ENCODE measurements at places on chromosomes 3 and 15.

GRCh38 chr3:112671930-112672715 lies 31.2 kb upstream of the CCDC80 start:
- DNase-seq: no peak

DNA sequence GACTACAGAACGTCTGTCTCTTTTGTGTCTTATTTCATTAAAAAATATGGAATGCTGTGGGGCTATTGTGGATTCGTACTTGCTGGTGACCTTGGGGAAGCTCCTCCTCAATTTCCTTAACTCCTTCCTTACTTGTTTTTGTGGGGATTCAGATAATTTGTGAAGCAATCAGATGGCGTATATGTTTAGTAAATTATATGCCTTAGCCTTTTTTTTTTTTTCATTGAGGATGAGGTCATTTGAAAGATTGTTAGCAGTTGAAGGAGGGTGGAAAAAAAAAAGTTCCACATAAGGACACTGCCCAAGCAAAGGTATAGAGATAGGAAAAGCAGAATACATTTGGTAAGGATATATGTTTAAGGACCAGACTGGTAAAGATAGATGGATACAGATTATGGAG lies 3.3 kb downstream of the RNF13 start:
- DNase-seq: no peak

DNA sequence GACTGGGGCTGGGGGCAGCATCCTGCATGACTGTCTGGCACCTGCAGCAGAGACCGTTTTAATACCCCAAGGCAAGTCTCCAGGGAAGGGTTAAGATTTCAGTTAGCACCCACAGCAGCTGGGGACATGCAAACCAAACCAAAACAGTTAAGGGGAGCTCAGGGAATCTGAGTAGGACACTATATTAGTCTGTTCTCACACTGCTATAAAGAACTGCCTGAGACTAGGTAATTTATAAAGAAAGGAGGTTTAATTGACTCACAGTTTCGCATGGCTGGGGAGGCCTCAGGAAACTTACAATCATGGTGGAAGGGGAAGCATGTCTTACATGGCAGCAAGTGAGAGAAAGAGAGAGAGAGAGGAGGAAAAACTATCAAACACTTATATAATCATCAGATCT lies 25.3 kb downstream of the GALNT15 start:
- no peak for DNase-seq

- DNase-seq: no peak
Measured at GRCh38 chr3:143014921-143015320, 13.6 kb downstream of the U2SURP start.

- DNase-seq: no peak
Measured at GRCh38 chr3:53748512-53749271, 97.5 kb downstream of the CHDH start.

DNA sequence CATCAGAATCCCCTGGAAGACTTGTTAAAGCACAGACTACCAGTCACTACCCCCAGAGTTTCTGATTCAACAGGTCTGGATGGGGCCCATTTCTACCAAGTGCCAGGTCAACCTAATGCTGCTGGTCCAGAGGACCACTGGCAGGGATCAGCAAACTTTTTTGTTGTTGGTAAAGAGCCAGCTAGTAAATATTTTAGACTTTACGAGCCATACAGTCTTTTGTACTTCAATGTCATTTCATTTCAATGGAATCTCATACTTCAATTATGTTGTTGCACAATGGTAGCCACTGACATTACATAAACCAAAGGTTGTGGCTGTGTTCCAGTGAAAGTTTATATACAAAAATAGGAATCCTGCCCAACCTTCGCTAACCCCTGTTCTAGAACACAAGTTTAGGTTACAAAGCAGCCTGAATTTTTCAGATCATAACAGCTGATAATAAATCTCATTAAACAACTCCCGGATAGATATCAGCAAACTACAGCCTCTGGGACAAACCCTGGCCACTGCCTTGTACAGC lies 28.7 kb downstream of the ULK4 start:
- DNase-seq: no peak

GRCh38 chr15:60052796-60053195 lies 48.7 kb downstream of the FOXB1 start:
- no peak for DNase-seq

DNA sequence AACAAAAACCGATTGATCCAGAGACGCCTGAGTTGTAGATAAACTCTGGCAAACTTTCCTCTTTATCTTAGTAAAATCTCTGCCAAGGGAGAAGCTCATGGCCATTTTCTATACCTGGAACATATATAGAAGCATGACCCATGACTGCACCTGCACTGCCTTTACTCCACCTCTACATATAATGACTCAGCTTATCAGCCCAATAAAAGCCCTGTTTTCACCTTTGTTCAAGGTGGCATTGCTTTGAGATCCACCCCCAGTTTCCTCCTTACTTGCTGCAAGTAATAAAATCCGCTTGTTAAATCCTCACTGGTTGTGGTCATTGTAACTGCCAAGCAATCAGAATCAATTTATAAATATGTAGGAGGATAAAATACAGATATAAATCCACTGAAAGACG lies 1280.4 kb downstream of the NSUN3 start:
- DNase-seq: no peak

- no peak for DNase-seq
Measured at GRCh38 chr15:41490355-41490754, 3.3 kb upstream of the ITPKA start.

- DNase-seq: no peak
Measured at GRCh38 chr3:111810909-111811308, 48.2 kb upstream of the PHLDB2 start.

- no peak for DNase-seq
Measured at GRCh38 chr3:180911876-180912303, 580 bp upstream of the FXR1 start.

- no peak for DNase-seq
Measured at GRCh38 chr3:14876921-14877333, 58.2 kb downstream of the FGD5 start.

DNA sequence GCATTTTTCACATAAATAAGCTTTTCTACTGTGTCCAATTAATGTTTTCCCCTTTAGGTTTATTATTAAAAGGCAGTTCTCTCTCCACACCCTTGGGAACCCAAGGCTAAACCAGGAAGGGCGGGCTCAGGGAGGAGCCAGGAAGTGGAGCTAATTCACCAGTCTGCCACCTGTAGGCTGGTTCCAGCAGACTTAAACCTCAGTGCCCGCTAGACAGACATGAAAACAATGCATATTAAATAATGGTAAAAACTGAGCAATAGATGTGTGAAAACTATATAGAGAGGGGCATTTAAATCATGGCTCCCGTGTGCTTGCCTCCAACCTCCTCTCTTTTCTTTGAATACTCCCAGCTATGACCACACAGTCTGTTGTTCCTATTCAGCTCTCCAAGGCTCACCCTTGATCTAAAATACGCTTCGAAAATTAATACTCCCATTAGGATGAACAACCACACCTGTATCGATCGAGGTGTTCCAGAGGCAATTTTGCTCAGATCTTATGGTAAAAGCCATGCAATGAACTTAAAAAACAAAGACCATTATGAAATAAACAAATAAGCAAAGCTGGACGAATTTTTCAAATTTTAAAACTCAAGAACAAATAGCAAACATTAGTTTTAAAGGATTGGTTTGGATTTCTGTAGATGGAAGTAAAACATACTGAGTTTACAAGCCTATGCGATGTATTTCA lies 253.3 kb downstream of the TJP1 start:
- no peak for DNase-seq

DNA sequence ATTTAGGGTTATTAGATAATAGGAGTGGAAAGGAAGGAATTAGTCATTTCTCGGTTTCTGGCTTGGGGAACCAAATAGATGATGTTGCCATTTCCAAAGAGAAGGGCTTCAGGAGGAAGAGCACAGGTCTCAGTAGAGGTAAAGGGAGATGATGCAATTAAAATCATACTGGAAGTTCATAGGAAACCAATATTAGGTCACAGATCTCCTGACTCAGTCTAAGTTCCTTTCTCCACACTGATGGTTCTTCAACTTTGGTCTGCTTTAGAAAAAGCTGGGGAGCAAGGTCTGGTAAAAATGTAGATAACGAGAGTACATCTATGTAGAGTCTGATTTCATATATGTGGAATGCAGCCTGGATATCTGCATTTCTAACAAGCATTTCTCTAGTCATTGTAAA lies 130.9 kb downstream of the POLQ start:
- no peak for DNase-seq

DNA sequence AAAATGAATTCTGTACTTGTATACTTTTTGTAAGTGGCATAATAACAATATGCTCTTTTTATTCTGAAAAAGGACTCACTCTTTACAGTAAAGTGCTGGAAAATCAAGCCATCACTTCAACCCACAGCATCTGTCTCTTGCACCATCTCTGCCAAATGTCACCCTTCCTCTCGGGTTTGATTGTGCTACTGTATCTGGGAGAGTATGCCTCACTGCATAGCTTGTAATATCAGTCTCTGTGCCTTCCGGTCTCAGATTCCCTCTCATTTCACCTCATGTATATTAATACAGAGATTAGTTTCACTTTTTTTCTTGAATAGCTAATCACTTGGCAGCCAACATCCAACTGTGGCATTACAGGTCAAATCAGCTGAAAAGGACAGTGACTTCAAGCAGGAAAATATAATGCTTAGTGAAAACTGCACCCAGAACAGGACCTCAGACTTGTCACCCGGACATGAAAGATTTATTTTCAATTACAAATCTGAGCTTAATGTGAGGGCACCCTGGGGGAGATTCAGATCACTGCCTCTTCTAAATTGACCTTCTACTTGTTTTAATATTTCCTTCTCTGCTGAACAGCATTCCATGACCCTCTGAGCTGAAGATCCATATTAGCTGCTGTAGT lies 605.8 kb upstream of the NAALADL2 start:
- no peak for DNase-seq

GRCh38 chr15:83477172-83477807 lies 30.1 kb downstream of the SH3GL3 start:
- no peak for DNase-seq

DNA sequence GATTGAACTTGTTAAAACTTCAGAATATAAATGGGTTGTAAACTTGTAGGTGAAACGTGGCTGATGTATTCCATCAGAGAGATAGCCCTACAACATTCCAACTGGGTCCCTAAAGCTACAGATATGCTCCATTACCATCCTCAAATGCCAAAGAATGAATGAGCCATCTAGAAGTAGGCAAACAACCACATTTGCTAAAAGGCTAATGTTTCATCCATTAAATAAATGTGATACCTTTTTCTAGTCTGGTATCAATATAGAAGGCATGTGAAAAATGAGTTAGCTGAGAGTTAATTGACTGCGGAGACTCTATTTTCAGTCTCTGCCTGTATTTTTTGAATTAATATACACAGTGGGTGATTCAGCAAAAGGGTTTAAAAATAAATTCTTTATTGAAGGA lies 203.8 kb downstream of the RBMS3 start:
- DNase-seq: no peak

- no peak for DNase-seq
Measured at GRCh38 chr15:31157644-31158069, 56.1 kb upstream of the TRPM1 start.

GRCh38 chr3:184261854-184262763 lies 756 bp upstream of the CAMK2N2 start:
- no peak for DNase-seq

DNA sequence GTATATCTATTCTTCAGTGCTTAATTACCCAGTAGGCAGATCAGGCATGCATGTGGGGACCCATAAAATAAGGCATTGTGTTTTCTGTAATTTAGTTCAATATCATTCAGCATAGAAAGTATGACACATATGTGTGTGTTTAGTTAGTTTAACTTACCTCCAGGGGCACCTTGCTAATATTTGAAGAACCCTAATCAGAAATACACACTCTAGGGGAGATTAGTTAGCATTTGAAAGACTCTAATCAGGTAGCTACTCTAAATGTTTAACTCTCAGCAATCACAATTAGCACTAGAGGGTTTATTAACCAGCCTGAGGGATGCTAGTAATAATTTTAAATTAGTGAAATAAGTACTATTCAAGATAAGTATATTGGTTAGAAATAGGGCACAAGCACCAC lies 104.5 kb downstream of the ECT2 start:
- no peak for DNase-seq

GRCh38 chr3:128329491-128330213 lies 137.0 kb downstream of the DNAJB8 start:
- DNase-seq: no peak

DNA sequence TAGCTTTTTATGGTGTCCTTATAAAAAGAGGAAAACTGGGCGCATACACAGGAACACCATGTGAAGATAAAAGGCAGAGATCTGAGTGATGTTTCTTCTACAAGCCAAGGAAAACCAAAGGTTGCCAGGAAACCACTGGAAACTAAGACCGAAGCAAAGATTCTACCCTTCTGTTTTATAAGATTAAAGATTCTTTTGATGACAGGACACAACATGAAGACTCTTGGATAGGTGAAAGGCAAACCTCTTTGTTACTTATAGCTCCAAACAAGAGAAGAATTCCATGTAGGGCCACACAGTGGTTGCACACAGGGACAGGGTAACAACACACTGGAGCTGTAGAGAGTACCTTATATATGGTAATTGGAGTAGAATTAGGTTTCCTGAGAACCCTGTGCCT lies at the start of gene CD200R1L:
TSS of gene CD200R1L (minus strand) at position 101 of the 400 bp plus-strand sequence. CDS start 17,497 bp downstream, outside the sequence.
- no peak for DNase-seq

- no peak for DNase-seq
Measured at GRCh38 chr3:188385295-188385694, 231.3 kb downstream of the LPP start.

DNA sequence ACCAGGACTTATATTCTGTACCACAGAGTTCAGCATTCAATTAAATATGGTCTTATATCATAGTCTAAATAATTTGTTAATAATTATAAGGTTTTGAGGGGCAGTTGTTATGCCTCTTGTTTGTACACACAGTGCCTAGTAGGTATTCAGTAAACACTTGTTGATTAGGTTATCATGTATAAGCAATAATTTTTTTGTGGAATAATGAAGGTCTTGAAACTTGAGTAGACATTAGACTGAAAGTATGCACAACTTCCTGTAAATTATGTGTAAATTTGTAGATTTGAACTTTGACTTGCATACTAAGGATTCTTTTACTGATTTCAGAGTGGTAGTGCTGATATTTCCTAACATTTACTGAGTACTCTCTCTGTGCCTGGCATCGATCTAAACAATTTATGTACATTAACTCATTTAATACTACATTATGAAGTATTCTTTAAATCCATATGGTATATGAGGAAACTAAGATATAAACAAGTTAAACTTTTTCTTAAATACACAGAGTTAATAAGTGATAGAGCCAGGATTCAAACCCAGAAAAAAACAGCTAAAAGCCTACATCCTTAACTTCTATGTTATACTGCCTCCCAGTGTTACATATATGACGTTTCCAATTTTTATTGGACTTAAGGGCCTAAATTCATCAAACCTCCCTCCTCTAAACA lies 65.1 kb downstream of the GLCE start:
- DNase-seq: no peak

DNA sequence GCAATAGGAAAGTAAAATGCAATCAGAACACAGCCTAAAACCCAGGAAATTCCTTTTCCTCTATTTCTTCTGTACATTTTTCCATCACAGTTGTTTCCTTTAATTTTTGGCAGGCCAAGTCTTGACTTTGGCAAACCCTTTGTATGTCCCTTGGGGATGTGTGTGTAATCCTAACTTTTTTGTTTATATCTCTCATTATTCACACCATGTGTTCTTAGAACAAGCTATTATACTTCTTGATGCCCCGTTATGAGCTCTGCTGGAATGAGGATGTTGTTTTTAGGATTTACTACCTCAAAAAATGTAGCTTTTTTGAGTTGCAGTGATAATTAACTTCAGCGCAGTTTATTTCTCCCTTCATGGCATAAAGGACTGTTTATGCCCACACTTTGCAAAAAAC lies 123.4 kb downstream of the ABI3BP start:
- no peak for DNase-seq

All from stimulated activated CD8-positive, alpha-beta memory T cell treated with anti-CD3 and anti-CD28 coated beads, Interleukin-15, amount 100 ng/mL, for 4 hours (primary cell).